ENCODE measurements at places on chromosomes 1 and 21.

GRCh38 chr21:14366998-14367397, 15.9 kb downstream of the HSPA13 start:
- peak; percentile 56 for DNase-seq

DNA sequence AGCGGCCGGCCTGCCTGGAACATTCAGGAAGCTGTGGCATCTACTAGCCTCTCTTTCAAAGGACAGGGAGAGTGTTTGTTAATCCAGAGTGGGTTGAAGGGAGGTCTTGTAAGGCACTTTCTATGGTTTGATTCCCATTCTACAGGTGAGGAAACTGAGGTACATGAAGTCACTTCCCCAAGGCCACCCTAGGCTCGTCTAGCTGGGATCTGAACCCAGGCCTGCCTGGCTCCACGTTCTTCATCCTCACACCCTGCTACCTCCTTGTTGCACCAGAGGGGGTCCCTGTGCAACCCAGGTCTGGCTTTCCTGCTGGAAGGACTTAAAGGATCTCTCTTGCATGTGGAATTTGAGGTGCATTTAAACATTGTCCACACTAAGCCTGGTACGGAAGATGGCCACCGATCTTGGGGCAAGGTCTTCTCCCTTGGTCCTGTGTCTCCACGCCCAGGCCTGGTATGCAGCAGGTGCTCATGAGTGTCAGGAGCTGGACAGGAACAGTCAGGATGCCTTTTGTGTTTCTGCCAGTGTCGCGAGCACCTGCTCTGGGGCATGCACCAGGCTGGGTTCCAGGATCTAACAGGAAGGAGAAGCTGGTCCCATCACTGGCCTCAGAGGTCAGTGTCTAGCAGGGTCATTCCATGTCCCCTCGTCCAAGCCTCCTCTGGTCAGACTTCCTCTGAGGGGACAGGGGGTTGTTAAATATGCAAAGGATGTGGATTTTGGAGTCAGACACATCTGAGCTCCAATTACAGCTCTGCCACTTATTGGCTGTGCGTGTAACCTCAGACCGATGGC, 103.2 kb upstream of the RUNX3 start:
- no peak for DNase-seq

DNA sequence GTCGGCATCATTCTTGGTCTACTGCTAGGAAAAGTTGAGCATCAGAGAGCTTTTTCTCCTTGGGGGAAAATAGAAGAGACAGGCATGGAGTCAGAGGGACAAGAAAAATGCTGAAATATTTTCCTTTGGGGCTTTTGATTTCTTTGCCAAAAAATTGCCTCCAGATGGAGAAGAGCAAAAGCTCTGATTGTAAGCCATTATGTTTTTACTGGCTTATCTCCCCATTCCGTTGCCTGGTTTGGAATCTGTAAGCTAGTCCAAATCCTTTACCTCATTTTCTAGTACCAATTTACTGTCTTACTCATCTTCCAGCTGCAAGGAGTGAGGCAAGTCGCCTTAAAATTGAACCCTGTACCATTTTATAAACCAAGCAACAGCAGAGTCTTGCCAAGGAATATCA, 23.3 kb upstream of the NBL1 start:
- DNase-seq: no peak

DNA sequence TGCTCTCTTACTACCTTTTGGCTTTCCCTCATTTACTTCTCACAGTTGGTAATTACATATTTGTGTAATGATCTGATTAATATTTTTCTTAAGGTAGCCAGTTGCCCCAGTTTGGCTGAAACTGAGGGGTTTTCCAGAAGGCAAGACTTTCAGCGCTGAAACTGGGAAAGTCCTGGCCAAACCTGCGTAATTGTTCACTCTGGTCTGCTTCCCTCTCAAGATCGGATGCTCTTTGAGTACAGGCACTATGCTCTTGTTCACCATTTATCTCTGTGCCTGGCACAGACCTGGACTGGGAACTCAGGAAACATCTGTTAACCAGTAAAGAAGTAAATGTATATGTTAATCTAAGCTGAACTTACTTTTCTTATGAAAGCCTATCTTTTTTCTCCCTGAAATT, 209.6 kb upstream of the HOOK1 start:
- DNase-seq: no peak

GRCh38 chr1:43427524-43427923, 26.2 kb downstream of the HYI start:
- DNase-seq: no peak

DNA sequence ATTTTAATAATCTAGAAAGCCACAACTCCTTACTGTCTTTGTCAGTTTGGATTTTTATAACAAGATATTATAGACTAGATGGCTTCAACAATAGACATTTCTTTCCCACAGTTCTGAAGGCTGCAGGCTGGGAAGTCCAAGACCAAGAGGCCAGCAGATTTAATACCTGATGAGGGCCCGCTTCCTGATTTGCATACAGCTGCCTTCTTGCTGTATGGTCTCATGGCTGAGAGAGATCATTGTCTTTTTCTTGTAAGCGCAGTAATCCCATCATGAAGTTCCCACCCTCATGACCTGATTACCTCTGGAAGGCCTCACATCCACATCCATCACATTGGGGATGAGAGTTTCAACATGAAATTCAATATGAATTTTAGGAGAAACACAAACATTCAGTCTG, 9.8 kb downstream of the RPS6KC1 start:
- no peak for DNase-seq

- DNase-seq: no peak
Measured at GRCh38 chr1:80036690-80037432, 1030.3 kb upstream of the ADGRL4 start.

GRCh38 chr1:227768125-227768439, 32.8 kb downstream of the SNAP47 start:
- DNase-seq: no peak

DNA sequence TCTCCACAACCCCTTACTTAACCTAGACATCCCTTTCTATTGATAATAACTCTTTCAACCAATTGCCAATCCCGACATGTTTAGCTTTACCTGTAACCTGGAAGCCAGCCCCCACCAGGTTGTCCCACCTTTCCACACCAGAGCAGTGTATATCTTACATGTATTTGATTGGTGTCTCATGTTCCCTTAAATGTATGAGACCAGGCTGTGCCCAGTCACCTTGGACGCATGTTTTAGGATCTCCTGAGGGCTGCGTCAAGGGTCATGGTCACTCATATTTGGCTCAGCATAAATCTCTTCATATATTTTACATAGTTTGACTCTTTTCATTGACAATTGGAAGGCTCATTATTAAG, 5.3 kb upstream of the SLC19A1 start:
- no peak for DNase-seq

GRCh38 chr1:90712153-90712856, 4.8 kb downstream of the BARHL2 start:
- DNase-seq: no peak

All from KBM-7 (cell line).